ENCODE measurements at places on chromosomes 16 and 17.

DNA sequence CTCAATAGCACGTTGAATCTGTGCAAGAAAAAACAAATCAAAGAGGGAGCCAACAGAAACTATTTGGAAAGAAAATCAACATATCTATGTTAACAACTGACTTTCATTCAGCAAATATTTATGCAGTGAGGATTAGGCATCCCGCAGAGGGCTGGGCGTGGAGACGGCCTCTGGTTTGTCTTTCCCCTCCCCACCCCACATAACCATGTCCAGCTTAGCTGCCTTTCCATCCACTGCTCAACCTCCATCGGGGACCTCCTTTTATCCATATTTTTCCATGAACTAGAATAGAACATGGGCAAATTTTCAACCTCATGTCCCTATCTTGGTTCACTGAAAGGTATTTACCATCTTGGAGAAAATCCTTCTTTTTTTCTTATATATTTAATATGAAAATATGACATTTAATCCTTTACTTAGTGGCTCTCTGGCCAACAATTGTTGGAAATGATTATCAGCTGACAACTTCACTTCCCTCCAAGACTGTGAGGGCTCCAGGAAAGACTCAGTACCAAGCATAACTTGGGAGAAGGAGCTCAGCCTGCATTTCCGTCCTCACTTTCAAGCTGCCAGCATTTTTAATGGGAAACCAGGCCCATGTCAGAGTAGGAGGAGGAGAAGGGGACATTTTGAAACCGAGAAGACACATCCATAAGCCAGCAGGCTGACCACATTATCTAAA lies 462.6 kb upstream of the MAF start:
- DNase-seq = no peak

DNA sequence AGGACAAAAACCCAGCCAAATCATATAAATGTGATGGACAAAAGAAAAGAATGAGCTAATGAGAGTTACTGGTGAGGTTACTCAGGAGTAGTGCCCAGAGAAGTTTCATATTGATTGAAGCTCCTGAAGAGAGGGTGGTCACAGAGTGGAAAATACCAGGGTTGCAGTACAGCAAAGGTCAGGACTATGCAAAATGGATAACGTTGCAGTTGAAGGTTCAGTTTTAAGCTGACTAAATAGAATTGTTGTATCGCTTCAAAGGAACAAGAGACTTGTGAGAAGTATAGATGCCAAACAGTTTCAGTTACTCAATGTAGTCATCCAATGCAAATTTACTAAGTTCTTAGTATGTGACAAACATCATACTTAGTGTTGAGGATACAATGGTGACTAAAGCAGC lies 47.1 kb downstream of the ABCA8 start:
- DNase-seq = no peak

DNA sequence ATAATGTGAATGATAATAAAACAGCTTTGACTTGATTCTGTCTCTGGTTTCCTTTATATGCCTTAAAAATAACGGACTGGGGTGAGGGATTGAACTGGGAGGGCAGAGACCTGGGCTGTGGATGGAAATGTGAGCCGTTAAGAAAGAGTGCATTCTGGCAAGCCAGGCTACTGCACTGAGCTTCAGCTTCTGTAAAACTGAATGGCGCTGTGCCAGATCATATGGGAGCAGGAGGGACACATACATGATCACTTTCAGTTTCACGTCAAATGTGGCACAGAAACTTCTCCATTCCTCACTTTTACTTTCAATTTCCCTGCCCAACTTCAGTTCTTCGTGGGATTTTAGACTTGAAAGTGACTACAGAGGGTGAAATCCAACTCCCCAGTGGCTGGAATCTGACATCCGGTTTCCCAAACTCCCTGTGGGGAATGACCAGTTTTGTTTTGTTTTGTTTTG lies 1.1 kb downstream of the MT2A start:
- peak; percentile 96 for DNase-seq

DNA sequence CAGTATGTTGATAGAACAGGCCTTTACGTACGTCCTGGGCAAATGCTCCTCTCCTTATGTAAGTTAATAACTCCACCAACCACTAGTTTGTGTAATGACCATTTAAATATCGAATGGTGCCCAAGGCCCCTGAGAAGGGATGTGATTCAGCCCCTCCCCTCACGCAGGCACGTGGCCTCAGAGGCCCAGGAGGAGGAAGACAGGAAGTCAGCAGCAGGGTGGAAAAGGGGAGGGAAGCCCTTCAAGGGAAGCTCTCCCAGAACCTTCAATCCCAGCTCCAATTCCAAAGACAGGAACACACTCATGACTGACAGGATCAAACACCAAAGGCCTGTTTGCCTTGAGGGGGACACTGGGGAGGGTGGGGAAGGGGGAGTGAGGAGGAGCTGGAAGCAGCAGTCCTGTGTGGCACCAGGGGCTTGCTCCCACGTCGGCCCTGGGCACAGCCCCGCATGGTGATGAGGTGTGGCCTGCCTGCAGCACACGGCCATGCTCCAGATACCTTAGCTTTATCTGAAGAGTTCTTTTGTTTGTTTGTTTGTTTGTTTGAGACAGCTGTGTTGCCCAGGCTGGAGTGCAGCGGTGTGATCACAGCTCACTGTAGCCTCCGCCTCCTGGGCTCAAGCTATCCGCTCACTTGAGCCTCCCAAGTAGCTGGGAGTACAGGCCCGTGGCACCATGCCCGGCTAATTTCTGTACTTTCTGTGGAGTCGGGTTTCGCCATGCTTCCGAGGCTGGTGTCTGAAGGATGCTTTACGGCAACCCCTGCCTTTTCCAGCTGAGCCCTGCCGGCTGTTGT lies 105.0 kb downstream of the ZNF778 start:
- peak; percentile 20 for DNase-seq

GRCh38 chr17:67635681-67636080 lies 82.1 kb upstream of the NOL11 start:
- no peak for DNase-seq

DNA sequence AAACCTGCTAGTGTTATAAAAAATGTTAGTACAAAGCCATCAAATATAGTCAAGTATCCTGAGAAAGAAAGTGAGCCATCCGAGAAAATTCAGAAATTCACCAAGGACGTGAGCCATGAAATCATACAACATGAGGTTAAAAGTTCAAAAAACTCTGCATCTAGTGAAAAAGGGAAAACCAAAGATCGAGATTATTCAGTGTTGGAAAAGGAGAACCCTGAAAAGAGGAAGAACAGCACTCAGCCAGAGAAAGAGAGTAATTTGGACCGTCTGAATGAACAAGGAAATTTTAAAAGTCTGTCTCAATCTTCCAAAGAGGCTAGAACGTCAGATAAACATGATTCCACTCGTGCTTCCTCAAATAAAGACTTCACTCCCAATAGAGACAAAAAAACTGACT lies 31.7 kb downstream of the RBBP6 start:
- DNase-seq = peak; percentile 61

DNA sequence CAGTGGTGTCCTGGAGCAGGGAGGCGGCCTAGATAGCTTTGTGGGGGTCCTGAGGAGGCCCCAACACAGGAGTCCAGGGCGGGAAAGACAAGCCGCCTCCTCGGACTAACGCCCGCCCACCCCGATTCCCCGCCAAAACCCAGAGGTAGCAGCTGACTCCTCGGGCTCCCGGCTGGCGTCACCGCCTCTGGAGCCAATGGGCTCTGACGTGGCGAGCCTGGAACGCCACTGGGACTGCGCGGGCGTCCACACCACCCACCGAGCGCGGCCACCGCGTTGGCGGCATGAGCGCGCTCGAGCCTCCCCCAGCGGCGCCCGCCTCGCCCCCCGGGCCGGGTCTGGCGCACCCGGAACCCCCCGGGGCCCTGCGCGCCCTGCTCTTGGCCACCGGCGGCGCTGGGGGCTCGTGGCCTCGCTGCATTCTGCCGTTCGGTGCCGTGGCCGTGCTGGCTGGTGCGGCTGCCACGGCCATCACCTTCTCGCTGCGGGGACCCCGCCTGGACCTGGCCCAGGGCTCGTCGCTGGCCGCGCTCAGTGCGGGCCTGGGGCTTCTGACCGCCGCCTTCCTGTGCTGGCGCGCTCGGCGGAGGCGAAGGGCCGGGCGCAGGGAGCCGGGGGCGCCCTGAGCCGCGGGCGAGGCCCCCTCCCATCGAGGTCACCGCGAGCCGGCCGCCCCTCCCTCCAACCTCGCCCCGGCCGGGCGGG lies 3.4 kb upstream of the NTN3 start:
- peak; percentile 23 for DNase-seq

- DNase-seq = no peak
Observed at GRCh38 chr16:71927787-71928186, 32.5 kb downstream of the IST1 start.

DNA sequence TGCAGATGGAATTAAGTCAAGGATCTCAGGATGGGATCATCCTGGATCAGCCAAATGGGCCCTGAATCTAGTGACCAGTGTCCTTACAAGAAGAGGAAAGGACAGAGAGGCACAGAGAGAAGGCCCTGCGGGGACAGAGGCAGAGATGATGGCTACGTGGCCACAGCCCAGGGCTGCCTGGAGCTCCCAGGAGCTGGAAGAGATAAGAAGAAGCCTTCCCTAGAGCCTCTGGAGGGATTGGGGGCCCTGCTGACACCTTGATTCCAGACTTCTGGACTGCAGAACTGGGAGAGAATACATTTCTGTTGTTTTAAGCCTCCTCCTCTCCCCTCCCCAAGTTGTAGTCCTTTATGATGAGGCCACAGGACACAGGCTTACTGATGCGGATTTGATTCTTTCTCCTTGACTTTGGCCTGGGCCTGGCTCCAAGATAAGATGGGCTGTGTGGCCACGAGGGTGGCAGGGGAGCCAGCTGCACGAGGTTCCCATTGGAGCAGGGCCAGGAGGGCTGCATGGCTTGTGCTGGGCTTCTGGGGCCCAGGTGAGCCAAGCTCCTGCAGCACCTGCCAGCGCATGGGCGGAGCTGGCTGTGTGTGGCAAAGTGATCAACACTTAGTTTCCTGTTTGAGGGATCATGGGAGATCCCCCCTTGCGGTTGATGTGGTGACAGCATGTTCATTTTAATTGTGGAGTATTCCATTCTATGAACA lies 146.1 kb downstream of the IRF8 start:
- no peak for DNase-seq

- DNase-seq = no peak
Observed at GRCh38 chr16:30434852-30435251, 5.0 kb upstream of the DCTPP1 start.
